ENCODE measurements at places on chromosomes 1 and 21.

DNA sequence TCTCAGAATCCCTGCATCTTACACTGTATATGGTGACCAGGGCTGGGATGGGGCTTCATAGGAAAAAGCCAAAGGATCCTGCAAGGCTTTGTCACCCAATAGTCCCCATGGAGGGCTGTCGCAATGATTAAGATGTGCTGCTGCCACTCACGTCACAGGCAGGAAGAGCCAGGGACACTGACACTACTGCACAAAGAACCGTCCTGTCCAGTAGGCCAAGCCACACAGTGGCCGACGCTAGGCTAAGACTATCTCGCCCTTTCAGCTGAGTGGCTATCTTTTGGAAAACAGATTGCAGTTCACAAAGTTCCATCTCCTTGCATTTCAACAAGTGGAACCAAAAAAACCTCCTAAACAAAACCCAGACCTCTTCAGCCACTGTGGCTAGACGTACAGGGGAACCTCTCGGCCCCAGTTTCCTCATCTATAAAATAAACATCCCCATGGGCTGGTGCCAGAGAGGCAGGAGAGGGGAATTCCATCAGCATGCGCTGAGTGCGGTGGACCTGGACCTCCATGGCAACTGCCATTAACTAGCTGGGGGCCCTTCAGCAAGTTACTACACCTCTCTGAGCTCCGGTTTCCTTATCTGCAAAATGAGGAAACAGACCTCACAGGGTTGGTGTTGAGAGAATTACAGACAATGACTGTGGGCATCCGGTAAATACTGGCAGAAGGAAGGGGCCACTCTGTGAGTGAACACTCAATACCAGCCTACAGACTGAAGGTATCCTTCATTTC, 8.7 kb downstream of the CAPZB start:
- H3K36me3 ChIP-seq = peaks cover 5% of the 10 kb centered on the region
- no peak overlapping the region for H3K4me3 ChIP-seq
- H3K27ac ChIP-seq = no peak overlapping the region
- no peaks in the 10 kb centered on the region for H3K27me3 ChIP-seq
- H3K4me1 ChIP-seq = peaks cover 9% of the 10 kb centered on the region

- H3K4me1 ChIP-seq = no peaks in the 10 kb centered on the region
- no peak overlapping the region for H3K4me3 ChIP-seq
- no peaks in the 10 kb centered on the region for H3K36me3 ChIP-seq
- H3K27me3 ChIP-seq = no peaks in the 10 kb centered on the region
Observed at GRCh38 chr1:175927944-175928343, 184.5 kb upstream of the TNR start.

DNA sequence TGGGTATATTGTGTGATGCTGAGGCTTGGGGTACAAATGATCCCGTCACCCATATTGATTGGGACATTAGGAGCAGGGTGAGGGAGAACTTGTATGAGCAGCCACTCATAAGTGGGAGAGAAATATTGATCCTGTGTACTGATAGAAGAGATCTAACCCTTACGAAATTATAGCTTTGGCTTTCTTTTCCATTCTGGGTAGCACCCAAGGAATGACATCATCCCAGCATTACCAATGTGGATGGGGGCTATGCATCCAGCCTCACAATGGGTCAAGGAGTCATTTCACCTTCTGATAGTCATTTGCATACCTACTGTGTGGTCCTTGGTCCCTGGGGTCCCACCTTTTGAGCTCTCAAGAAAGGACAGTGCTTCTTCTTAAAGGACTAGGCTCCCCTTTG, 1.9 kb upstream of the NAV1 start:
- H3K36me3 ChIP-seq = peaks cover 26% of the 10 kb centered on the region
- no peak overlapping the region for H3K27ac ChIP-seq
- H3K4me3 ChIP-seq = peak overlapping the region; percentile 17
- peaks cover 64% of the 10 kb centered on the region for H3K4me1 ChIP-seq
- no peaks in the 10 kb centered on the region for H3K27me3 ChIP-seq

GRCh38 chr1:2587071-2587859, 688 bp downstream of the PRXL2B start:
- peak overlapping the region; percentile 73 for H3K27ac ChIP-seq
- no peak for DNase-seq
- H3K4me3 ChIP-seq = peak overlapping the region; percentile 72
- H3K36me3 ChIP-seq = peaks cover 45% of the 10 kb centered on the region

DNA sequence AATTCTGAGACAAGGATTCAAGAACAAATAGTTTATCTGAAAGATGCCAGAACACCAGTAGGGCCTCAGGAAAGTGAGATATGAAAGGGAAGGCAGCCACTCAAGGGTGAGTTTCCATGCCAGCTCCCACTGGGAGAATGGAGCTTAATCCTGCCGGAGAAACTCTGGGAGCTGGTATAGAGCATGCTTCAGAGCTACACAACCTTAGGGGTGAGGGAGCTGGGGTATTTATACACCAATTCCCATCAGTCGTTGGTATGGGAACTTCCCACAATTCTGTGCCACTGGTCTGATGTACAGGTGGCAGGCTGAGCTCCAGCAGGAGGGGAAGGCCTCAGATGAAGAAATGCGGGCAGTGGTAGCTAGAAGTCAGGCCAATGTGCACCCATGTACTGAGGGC, 86.6 kb downstream of the KAZN start:
- no peak for DNase-seq
- no peak overlapping the region for H3K4me3 ChIP-seq

GRCh38 chr1:152410599-152410998, 3.5 kb downstream of the CRNN start:
- H3K27me3 ChIP-seq = peaks cover 90% of the 10 kb centered on the region
- H3K4me1 ChIP-seq = no peaks in the 10 kb centered on the region
- no peak for DNase-seq
- no peak overlapping the region for H3K4me3 ChIP-seq

- H3K4me1 ChIP-seq = no peaks in the 10 kb centered on the region
- H3K27me3 ChIP-seq = peaks cover 12% of the 10 kb centered on the region
- no peak overlapping the region for H3K4me3 ChIP-seq
- DNase-seq = no peak
- no peaks in the 10 kb centered on the region for H3K36me3 ChIP-seq
Observed at GRCh38 chr1:179757933-179758332, 14.8 kb downstream of the FAM163A start.

- no peaks in the 10 kb centered on the region for H3K36me3 ChIP-seq
- no peak overlapping the region for H3K27ac ChIP-seq
- H3K4me3 ChIP-seq = no peak overlapping the region
- no peaks in the 10 kb centered on the region for H3K27me3 ChIP-seq
Observed at GRCh38 chr1:242468784-242469183, 55.7 kb downstream of the PLD5 start.

DNA sequence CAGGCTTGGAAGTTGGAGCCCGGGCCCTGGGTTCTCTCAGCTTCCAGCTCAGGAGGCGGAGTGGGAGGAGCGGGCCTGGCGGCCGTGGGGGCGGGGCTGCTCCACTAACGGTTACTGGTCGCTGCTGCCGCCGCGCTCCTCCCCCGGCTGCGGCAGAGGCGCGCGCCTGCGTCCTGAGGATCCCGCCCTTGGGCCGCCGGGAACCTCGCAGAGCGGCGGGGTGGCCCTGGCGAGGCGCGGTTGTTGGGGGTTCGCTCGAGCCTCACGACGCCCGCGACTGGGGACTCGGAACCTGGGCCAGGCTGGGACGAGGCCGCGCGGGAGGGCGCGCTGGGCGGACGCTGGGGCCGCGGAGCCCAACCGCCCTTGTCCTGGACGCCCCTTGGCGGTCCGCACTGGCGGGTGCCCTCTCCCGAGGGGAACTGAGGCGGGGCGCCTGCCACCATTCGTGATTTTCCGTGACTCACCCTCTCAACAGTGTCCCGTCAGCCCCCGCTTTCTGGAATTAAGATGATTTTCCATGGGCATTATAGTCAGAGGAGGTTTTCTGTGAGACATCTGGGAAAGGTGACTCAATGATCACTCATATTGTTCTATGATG, 34.1 kb downstream of the OR2G3 start:
- no peak overlapping the region for H3K27ac ChIP-seq
- no peak overlapping the region for H3K4me3 ChIP-seq
- H3K36me3 ChIP-seq = no peaks in the 10 kb centered on the region
- H3K4me1 ChIP-seq = no peaks in the 10 kb centered on the region

GRCh38 chr1:47914218-47914938, 82.8 kb downstream of the TRABD2B start:
- no peak overlapping the region for H3K4me3 ChIP-seq
- peak; percentile 21 for DNase-seq
- H3K27ac ChIP-seq = no peak overlapping the region
- H3K27me3 ChIP-seq = no peaks in the 10 kb centered on the region
- peaks cover 39% of the 10 kb centered on the region for H3K4me1 ChIP-seq

- no peaks in the 10 kb centered on the region for H3K4me1 ChIP-seq
- H3K4me3 ChIP-seq = no peak overlapping the region
- DNase-seq = no peak
- H3K36me3 ChIP-seq = no peaks in the 10 kb centered on the region
- peaks cover 47% of the 10 kb centered on the region for H3K27me3 ChIP-seq
Observed at GRCh38 chr1:3237570-3237969, 168.6 kb downstream of the PRDM16 start.

GRCh38 chr1:38341694-38342093, 295.1 kb upstream of the POU3F1 start:
- H3K4me1 ChIP-seq = no peaks in the 10 kb centered on the region
- H3K27ac ChIP-seq = no peak overlapping the region
- peaks cover 76% of the 10 kb centered on the region for H3K27me3 ChIP-seq
- no peak overlapping the region for H3K4me3 ChIP-seq
- no peak for DNase-seq

DNA sequence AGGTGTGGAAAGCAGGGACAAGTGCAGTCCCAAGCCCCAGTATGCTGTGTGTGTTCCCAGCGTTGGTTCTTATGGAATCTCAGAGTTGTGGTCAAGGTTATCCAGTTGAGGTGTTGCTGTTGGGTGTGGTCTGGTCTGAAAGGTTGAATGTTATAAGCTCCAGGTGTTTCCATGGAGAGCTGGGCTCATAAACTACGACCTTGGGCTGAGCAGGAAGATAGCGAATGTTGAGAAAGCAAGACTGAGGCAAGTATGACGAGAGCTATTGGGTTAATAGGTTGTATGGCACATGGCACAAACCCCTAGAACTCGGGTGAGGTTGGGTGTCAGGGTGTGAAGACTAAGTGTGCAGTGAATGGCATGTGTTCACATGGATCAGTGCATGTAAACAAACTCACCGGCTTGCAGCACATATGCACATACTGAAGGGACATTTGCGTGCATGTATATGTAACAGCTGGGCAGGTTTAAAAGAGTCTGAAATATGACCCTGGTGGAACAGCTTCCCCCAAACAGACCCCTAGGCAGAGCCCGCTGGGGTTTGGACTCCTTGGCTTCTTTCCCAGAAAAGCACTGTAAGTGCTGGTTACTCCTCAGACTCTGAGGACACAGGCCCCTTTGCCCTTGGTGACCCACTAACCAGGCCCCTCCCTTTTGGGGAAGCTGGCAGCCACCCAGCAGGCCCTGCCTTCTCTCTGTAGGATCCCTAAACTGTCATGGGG, 117.5 kb downstream of the NAV1 start:
- no peaks in the 10 kb centered on the region for H3K4me1 ChIP-seq
- H3K4me3 ChIP-seq = no peak overlapping the region
- H3K36me3 ChIP-seq = no peaks in the 10 kb centered on the region
- no peak overlapping the region for H3K27ac ChIP-seq
- H3K27me3 ChIP-seq = peaks cover 29% of the 10 kb centered on the region
- DNase-seq = no peak

GRCh38 chr1:155078469-155079209, at the start of gene EFNA3:
Gene EFNA3, plus strand, starts transcription at chr1:155078837. Its CDS starts 105 bp downstream, at chr1:155078942.
- H3K36me3 ChIP-seq = peaks cover 25% of the 10 kb centered on the region
- peak within 1 kb of the TSS; percentile 58 for H3K4me3 ChIP-seq
- H3K27me3 ChIP-seq = peaks cover 90% of the 10 kb centered on the region
- peak within 1 kb of the TSS; percentile 16 for H3K27ac ChIP-seq
- DNase-seq = peak; percentile 88

DNA sequence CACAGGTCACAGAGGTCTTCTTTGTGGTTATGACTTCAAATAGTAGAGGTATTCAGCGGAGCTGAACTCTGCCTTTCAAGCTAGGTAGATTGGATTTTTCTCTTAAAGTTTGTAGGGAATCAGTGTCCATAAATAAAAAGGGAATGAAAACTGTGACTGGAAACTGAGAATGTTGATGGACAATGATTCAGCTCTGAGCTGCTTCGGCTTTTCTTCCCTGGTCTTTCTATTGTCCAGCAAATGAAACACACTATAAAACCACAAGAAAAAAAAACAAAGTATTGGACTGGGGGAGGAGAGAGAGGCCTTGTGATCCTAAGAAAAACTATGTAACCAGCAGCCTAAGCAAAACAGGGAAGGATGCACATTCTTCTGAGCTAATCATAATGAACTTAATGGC, 11.1 kb downstream of the TNNI3K start:
- no peak for DNase-seq
- no peaks in the 10 kb centered on the region for H3K36me3 ChIP-seq
- no peak overlapping the region for H3K27ac ChIP-seq
- H3K4me1 ChIP-seq = no peaks in the 10 kb centered on the region

- H3K4me3 ChIP-seq = no peak overlapping the region
- H3K27me3 ChIP-seq = no peaks in the 10 kb centered on the region
- peaks cover 25% of the 10 kb centered on the region for H3K4me1 ChIP-seq
Observed at GRCh38 chr1:161408429-161409052, 40.9 kb upstream of the CFAP126 start.

GRCh38 chr1:14761291-14762153, 163.0 kb downstream of the KAZN start:
- H3K36me3 ChIP-seq = no peaks in the 10 kb centered on the region
- peaks cover 15% of the 10 kb centered on the region for H3K4me1 ChIP-seq
- H3K4me3 ChIP-seq = no peak overlapping the region
- H3K27me3 ChIP-seq = peaks cover 25% of the 10 kb centered on the region
- DNase-seq = no peak

- H3K27ac ChIP-seq = no peak overlapping the region
- no peak for DNase-seq
- no peaks in the 10 kb centered on the region for H3K4me1 ChIP-seq
- no peak overlapping the region for H3K4me3 ChIP-seq
Observed at GRCh38 chr1:223349241-223349640, 14.7 kb downstream of the SUSD4 start.

DNA sequence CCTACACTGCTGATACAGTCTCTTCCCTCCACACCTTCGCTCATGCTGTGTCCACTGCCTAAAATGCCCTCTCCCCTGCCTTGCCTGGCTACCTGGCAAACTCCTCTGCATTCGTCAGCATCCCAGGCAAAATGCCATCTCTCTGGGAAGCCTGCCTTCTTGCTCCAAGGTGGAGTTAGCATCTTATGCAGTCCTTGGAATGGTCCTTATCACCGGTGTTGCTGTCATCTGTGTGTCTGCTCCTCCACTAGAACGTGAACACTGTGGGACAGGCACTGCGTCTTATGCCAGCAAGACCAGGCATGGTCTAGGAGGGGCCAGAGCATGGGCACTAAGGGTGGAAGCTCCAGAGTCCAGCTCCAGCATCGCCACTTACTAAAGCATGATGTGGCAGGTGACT, 211.8 kb downstream of the MATN1 start:
- peaks cover 72% of the 10 kb centered on the region for H3K27me3 ChIP-seq
- H3K27ac ChIP-seq = no peak overlapping the region

DNA sequence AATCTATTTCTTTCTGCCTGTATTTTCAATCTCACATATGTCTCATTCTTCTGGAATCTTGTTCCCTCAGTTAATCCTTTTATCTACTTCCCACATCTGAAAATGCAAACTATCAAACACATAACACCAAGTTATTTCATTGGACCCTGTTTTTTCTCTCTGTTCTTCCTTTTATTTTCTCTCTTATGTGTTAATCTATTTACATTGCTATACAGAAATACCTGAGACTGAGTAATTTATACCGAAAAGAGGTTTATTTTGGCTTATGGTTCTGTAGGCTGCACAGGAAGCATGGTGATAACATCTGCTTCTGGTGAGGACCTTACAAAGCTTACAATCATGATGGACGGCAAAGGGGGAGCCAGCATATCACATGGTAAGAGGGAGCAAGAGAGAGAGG, 247.6 kb downstream of the TGFB2 start:
- peaks cover 56% of the 10 kb centered on the region for H3K4me1 ChIP-seq
- no peak overlapping the region for H3K4me3 ChIP-seq
- H3K27me3 ChIP-seq = no peaks in the 10 kb centered on the region
